Activated T-cell treated with anti-CD3 and anti-CD28 coated beads for 1 hour (primary cell): ENCODE measurements at places on chromosomes 2 and 18.

- DNase-seq = no peak
Observed at GRCh38 chr2:10963155-10963554, 51.4 kb downstream of the KCNF1 start.

DNA sequence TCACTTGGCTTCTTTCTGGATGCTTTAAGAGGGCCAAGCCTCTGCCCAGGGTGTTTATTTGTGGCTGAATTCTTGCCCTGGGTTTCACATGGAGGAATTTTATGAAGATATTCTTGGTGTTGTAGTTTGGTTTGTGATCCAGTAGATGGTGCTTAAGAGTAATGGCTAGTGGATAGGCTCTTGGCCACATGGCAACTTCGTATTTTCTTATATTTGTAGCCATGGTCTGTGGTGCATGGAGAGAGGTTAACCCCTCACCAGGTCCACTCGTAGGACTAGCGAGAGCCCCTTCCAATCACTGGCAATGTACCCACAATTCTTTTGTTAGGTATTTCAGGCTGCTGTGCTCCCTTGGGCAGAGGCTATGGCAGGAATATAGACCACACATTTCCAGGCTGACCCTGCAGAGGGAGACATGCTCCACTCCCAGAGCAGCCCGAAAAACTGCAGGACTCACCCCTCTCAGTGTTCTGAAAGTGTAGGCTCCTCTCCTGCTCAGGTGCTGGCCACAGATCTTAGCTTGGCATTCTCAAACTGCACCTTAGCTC lies 582.1 kb upstream of the SETBP1 start:
- DNase-seq = no peak

DNA sequence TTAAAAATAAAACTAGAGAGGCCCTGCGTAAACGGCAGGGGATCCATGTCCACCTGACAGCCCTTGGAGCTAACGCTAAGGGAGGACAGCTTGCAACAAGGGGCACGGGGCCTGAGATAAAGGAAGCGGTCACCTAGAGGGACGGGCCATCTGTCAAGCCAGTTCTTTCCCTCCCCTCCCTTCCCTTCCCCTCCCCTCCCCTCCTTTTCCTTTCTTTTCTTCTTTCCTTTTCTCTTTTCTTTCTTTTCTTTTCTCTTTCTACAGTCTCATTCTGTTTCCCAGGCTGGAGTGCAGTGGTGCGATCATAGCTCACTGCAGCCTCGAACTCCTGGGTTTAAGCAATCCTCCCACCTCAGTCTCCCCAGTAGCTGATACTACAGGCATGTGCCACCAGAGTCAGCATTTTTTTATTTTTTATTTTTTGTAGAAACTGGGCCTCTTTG lies 34.5 kb upstream of the CTAGE1 start:
- no peak for DNase-seq

DNA sequence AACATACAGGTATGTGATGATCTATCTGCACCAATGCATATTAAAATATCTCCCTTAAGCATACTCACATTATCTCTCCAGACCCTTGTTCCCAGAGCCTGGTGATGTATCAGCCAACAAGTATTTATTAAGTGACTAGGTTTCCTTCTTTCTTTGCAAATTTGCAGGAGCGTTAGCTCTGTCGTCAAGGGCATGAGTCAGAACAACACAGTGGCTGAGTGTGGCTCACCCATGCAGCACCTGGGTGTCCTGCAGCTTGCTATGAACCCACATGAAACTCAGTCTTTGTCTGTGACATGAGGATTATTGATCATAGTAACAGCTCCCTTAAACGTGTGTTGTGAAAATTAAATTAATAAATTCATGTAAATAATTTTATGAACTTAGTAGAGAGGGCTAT lies 96.6 kb downstream of the PIEZO2 start:
- DNase-seq = no peak

- no peak for DNase-seq
Observed at GRCh38 chr2:127429844-127430425, 11.7 kb downstream of the PROC start.

GRCh38 chr18:77512152-77512551 lies 262.5 kb downstream of the GALR1 start:
- no peak for DNase-seq

DNA sequence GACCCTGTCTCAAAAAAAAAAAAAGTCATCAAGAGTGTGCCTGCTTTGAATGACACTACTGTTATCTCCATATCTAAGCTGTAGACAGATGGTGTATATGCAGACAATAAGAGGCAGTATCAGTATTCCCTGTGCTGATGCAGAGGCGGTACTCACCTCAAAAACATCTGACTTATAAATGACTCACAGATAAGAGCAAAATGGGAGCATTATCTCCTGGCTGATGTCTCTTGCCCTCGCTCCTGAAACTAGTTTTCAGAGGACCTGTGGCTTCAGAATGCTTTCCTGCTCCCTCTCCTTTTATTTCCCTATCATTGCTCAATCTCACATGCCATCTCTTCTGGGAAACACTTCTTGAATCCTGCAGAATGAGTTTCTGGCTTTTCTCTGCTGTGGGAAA lies 289.6 kb downstream of the PTPRM start:
- DNase-seq = no peak

GRCh38 chr2:35545301-35545700 lies 810.3 kb upstream of the CRIM1 start:
- no peak for DNase-seq

- no peak for DNase-seq
Observed at GRCh38 chr2:56801770-56802169, 618.0 kb downstream of the CCDC85A start.

DNA sequence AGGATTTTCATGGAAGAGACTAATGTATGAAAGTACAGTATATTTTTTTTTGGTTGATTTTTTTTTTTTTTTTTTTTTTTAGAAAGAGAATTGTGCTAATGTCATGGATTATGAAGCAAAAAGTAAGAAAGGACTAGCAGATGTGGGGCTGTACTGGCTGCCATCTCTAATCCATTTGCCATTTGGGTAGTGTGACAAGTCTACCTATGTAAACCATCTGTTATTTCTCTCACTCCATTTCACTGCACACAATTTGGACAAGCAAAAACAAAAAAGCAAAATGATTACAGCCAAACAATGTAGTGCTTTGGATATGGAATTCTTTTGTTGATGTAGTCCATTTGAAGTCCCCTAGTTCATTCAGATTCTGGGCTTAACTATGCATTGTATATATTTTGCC lies 1355.4 kb downstream of the LRP1B start:
- DNase-seq = no peak

DNA sequence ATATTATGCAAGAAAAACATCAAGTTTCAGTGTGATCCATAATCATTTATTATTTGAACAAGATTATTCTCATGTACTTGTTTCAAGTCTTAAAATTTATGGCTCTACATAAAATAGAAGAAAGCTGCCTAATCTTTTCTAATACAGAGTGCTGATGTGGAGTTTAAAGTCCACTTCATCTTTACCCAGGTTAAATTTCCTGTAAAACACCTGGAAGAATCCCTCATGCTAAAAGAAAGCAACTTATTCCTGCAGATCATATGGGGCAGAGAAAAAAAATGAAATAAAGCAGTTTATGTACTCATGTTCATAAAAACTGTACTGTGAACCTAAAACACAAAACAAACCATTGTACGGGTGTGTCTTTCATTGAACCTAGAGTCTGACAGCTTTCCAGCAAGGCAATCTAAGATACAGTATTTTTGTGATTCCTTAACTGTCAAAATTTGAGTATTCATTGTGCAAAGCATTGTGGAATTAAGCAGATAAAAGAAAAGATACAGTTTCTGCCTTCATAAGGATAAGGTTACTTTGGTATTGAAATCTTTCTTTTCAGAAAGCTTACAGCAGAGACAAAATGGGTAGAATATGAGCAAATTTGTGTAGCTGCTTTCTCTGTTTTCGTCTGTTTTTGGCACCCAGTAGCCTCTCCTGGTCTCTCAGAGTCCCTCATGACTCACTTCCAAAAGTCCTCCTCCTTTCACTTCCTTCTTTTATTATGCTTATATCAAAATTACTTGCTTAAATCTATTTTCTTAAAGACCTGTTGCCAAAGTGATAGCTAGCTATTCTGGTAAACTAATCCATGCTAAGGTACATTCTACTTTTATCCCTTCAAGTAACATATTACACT lies 26.9 kb upstream of the GLS start:
- DNase-seq = no peak

GRCh38 chr2:146068051-146068450 lies 1548.1 kb upstream of the ZEB2 start:
- DNase-seq = no peak
